ENCODE measurements at places on chromosomes 3 and 15. TPM values are rescaled to one million over a fixed set of nuclear protein-coding genes. Genes with fewer than 3 reads are reported as not detected.

- DNase-seq, result no peak
These were observed 181.9 kb upstream of the TTC14 start for GRCh38 chr3:180420016-180420415.

ACTC1 gene
- not detected for total RNA-seq

GRCh38 chr15:59688423-59688781, 718 bp downstream of the BNIP2 start:
- DNase-seq, result no peak

SMCO1 gene
- not detected for total RNA-seq

- no peak for DNase-seq
These were observed 48.4 kb downstream of the DAPK2 start for GRCh38 chr15:63997715-63998442.

DNA sequence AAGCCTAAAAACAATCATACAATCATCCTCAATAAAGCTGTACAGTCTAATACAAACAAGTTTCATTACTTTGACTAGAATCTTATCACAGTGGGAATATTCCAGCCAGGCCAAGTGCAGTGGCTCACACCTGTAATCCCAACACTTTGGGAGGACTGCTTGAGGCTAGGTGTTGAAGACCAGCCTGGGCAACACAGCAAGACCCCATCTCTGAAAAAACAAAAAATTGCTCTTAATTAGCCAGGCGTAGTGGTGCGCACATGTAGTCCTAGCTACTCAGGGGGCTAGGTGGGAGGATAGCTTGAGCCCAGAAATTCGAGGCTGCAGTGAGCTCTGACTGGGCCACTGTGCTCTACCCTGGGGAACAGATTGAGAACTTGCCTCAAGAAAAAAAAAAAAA, 3.3 kb downstream of the RPN1 start:
- DNase-seq, result no peak

- no peak for DNase-seq
These were observed 24.9 kb downstream of the BLM start for GRCh38 chr15:90742087-90742486.

CILP gene
- 0.36 TPM for total RNA-seq

PROS1 gene
- total RNA-seq, result not detected

GRCh38 chr15:92625251-92625980, 30.2 kb downstream of the FAM174B start:
- no peak for DNase-seq

Measured in B cell (primary cell).